ENCODE measurements at places on chromosomes 5 and 9.
A peak's percentile ranks its signal among the peaks of the same experiment; 100 is the strongest.

DNA sequence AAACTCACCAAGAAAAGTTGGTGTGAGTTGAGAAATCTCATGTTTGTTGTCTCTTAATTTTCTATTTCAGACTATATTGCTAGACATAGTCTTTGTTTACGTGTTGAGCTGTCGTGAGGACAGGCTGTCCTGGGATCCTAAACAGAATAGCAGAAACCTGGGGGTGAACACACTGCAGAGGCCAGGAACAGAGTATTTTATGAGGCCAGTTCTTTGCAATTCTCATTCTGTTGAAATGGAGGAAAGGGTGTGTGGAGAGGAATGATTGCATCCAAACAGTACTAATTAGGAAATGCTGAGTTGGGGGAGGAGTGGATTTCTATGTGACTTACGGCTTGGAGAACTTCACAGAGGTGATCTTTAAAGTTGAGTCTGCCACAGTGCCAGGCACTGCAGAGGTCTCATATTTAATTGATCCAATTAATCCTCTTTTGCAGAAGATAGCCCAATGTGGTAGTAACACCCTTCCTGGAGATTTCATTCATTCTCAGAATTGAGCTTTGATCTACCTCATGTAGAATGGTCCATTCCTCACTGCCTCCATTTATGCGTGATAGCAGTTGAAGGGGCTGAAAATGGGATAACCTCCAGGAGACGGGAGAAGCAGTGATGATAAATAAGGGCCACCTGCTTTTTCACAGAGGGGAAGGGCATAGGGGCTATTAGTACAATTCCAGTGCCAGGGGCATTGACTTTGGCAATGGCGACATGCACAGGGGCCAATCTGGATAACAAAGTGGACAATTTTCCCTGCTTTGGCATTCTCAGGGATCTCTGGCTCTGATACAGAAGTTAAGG is 84.7 kb upstream of the TNFAIP8 start:
- DNase-seq: no peak

- DNase-seq: no peak
Observed at GRCh38 chr9:117715411-117715989, 11.3 kb downstream of the TLR4 start.

GRCh38 chr5:41983284-41983683 is 58.2 kb downstream of the FBXO4 start:
- DNase-seq: no peak

- DNase-seq: peak; percentile 4
Observed at GRCh38 chr5:123783421-123783820, 271.4 kb downstream of the CSNK1G3 start.

DNA sequence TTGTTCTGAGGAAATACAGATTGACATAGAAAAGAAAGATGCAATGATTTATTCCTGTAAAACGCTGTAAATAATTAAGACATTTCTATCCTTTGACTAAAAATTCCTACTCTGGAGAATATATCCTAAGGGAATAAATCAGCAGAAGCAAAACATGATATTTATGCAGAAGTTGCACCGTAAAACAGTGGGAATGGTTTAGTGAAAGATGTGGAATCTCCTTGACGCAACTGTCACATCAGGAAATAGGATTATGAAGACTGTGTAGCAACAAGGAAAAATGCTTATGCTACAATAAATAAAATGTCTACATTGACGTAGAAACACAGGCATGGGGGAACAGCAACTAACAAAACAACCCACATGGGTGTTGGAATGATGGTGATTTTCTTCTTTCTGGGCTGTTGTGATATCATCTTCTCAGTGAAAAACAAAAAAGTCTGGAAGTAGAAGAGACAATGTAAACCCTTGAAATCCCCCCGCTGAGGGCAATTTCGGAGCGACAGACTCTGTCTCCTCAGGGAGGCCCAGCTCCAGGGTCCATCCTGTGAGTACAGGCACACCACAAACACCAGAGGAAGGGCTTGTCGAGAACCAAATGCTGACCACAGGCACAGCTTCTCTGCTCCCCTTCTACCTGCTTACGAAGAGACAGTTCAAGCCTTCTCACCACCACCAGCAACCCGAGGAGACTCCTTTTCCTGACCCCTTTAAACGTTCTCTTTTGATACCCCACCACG is 25.2 kb downstream of the COL23A1 start:
- peak; percentile 21 for DNase-seq

GRCh38 chr9:13735181-13735580 is 455.7 kb upstream of the MPDZ start:
- no peak for DNase-seq
